Activated CD8-positive, alpha-beta memory T cell treated with anti-CD3 and anti-CD28 coated beads for 1 hour (primary cell): ENCODE measurements at places on chromosomes 12 and 14.

- DNase-seq, result no peak
Observed at GRCh38 chr14:26401179-26401968, 196.5 kb downstream of the NOVA1 start.

DNA sequence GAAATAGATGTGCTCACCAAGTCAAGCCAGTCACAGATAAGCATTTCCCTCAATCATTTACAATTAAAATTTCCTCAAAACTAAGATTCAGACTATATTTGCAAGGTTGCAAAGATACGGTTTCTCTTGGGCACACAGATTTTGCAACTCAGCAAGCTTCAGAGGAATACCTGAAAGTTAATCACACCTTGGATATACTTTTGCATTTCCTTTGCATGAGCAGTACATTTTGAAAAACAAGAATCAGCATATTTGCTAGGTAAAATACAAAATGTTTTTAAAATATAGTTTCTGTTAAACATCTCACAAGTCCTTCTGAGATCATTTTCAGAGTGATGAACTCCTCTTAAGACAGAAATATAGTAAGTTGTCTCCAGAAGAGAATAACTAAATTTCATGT lies 336.9 kb downstream of the DUSP6 start:
- no peak for DNase-seq

DNA sequence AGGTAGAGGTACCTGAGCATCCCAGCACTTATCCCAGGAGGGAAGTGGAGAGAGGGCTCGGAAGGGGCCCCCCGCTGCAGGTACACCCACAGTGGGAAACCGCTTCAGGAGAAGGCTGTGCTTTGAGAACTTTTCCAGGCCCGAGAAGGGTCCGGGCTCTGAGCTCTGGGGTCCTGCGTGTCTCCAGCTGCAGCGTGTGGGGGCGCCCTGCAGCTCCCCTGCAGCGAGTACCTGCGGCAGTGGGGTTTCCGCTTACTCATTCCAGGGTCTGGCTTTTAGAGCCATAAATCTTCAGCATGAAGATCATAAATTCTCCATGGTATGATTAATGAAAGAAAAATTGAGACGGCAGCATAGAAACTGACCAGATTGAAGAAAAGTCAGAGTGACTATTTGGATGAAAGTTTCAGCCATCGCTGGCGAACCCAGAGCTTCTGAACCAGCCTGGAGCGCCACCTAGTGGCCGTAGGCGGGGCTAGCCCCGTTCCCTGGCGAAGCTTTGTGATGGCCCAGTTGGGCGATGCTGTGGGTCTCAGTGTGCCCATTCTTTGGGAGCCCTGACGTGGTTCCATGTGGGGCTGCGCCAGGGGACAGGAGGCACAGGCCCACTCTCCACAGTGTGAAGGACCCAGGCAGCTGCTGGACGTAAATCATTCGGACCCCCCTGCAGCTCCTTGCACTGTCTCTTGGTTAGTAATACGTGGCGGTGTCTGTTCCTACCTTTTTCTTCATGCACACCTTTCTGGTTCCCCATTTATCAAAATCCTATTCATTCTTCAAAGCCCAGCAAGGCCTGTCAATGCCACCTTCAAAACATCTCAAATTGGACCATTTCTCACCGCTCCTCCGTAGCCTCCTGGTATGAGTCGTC lies 198.2 kb downstream of the TSPAN9 start:
- peak; percentile 51 for DNase-seq

DNA sequence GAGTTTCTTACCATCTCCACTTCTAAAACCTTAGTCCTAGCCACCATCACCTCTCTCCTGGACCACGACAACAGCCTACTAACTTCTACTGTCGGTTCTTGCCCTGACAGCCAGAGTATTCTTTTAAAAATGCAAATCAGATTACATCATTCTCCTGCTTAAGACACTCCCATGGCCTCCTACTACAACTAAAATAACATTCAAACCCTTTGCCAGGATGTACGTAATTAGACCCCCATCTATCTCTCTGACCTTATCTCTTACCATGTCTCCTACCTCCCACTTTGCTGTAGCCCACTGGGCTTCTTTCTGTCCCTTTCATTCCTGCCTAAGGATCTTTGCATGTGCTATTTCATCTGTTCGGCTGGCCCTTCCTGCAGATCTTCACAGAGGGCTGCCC lies 27.6 kb downstream of the TRIM9 start:
- DNase-seq, result no peak

GRCh38 chr12:114404926-114405518 lies 922 bp downstream of the TBX5 start:
- no peak for DNase-seq

DNA sequence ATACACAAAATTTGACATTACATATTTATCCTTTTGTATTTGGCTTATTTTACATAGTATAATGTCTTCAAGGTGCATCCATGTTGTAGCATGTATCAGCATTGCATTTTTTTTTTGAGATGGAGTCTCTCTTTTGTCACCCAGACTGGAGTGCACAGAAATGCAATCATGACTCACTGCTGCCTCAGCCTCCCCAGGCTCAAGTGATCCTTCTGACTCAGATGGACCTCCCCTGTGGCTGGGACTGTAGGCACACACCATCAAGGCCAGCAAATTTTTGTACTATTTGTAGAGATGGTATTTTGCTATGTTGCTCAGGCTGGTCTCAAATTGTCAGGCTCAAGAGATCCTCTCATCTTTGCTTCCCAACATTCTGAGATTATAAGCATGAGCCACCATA lies 214.4 kb upstream of the ALG10B start:
- DNase-seq, result no peak
